ENCODE measurements at places on chromosomes 7 and 10.

- DNase-seq = no peak
Measured at GRCh38 chr7:111112439-111112838, 21.5 kb downstream of the LRRN3 start.

DNA sequence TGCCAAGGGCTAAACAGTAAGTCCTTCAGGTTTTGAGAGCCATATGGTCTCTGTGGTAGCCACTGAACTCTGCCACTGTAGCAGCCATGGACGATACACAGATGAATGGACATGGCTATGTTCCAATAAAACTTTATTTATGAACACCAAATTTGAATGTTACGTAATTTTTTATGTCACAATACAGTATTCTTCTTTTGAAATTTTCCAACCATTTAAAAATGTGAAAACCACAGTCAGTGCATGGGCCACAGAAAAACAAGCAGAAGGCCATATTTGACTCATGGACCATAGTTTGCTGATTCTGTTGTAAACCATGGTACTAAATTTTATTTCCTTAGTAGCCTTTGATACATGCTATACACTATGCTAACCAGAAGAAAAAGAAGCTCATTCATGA, 361.8 kb downstream of the MAGI2 start:
- no peak for DNase-seq

- DNase-seq = no peak
Measured at GRCh38 chr10:1824928-1825327, 87.6 kb upstream of the ADARB2 start.

DNA sequence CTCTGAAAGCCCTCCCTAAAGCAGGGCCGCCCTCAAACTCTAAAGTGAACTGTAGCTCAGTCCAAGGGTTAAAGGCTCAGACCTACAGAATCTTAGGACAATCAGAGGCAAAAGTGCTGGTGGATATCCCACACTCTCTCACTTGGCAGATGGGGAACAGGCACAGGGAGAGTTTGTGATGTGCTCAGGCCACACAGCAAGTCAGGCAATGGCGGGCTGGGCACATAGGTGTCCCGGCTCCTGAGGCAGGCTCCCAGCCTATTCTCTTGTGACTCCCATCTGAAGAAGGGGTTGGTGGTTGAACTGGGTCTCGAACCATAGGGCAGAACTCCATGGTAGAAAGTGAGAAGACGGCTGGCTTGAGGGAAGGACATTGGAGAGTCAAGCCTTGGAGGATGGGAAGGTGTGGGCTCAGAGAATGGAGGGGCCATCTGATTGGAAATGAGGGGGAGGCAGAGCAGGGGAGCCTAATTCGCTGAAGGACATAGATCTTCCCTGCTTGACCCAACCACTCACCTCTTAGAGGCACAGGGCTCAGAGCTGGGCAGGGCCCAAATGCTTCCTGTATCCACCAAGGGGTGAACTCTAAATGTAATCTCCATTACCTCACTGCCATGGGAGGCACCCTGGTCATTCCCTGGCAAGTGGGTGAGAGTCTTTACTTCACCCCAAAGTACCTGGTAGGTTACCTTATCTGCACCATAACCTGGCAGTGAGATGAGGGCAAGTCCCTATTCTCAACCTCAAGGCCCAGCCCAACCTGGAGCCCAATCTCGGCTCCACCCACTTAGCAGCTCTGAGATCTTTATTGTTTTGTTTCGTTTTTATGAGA, 4.9 kb upstream of the ZMIZ1 start:
- no peak for DNase-seq

DNA sequence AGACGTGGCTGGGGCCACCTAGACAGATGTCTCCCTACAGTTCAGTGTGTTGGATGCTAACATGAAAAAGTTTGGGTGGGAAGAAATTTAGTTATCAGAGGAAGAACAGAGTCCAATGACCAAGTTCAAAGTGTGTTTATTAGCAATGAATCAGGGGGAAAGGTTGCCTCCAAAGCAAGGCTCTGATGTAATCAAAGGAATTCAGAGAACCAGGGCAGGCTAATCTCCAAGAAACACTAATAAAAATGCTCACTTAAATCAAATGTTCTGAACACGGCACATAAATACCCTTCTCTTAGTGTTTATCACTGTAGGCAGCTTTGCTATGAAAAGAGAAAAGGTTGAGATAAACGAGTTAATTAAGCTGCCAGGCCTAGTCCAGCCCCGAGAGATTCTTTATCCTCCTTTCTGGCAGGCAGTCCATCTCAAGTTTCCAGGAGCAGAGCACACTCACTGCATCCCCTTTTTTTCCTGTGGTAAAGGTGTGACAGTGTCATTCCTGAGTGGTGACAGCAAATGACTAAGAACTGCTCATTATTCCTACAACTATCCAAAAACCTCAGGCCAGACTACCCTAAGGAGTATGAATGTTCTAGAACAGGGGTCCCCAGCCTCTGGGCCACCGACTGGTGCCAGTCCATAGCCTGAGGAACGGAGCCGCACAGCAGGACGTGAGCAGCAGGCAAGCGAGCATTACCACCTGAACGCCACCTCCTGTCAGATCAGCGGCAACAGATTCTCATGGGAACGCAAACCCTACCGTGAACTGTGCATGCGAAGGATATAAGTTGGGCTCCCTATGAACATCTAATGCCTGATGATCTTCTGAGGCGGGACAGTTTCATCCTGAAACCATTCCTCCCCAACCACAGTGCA, 66.9 kb upstream of the FHIP2A start:
- no peak for DNase-seq

DNA sequence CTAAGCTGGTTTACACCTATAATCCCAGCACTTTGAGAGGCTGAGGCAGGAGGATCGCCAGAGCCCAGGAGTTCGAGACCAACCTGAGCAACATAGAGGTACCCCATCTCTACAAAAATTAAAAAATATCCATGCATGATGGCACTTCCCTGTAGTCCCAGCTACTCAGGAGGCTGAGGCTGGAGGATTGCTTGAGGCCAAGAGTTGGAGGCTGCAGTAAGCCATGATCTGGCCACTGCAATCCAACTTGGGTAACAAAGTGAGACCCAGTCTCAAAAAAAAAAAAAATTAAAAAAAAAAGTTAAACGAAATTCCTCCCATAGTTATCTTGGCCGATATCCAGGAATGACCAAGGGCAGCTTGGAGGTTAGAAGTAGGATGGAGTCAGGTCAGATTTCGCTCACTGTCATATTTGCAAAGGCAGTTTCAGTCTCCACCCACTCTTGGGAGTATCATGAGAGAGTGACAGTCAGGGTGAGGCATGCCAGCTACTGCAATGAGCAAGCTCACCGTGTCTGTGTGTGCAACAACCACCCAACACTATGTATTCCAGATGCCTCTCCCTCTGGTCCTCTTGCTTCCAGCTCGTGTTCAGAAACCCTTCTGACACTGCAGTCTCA, 6.0 kb upstream of the ZDHHC4 start:
- DNase-seq = no peak

DNA sequence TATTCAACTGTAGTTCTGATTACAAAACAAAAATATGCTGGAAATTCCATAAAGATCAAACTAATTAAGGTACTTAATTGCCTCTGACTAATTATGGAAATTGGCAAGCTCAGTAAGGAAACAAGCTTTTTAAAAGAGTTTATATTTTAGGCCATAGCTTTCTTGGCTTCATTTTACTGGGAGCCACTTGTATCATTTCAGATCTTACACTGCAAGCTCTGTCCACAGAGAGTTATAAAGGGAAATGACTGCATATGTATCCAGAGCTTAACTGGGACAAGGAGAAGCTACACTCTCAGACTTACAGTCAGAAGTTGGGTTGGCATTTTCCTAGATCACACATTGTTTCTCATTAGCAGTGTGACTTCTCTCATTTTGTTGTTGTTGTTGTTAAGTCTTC, 92.4 kb downstream of the LRRN3 start:
- DNase-seq = no peak

DNA sequence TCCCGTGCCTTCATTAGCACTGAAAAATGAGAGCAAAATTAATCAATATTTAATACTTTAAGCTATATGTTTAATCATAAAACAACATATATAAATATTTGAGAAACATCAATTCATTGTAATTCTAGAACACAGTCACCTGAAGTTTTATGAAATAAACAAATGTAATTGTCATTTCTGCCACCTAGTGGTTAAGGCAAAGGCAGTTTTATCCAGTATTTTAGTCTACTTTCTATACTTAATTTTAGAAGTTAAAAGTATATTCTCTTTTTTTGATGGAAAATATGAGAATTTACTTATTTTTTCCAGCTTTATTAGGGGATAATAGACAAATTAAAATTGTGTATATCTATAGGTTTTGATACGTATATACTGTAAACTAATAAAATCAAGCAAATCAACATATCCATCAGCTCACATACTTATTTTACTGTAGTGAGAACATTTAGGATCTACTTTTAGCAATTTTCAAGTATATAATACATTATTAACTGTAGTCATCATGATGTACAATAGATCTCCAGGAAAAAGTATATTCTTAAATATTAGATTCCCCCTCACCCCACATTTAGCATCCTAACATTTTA, 16.9 kb downstream of the PCGF6 start:
- peak; percentile 21 for DNase-seq

DNA sequence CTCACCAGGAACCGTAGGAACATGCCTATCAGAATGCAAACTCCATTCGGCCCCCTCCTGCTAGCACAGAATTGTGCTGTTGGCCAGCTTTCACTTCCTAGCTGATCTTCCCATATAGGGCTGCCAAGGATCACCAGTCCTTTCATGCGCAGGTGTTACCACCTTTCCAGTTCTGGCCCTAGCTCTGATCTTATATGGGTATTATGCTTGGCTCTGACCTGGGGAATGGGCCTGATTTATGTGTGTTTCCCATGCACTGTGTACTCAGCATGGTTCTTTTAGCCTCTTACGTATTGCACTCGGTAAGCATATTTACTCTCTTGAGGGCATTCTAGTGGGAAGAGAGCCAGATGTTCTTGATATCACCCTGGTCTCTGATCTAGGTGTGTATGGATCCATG, 11.1 kb downstream of the SLC35G1 start:
- DNase-seq = no peak

GRCh38 chr7:28530175-28530802, 118.0 kb downstream of the CREB5 start:
- DNase-seq = no peak

DNA sequence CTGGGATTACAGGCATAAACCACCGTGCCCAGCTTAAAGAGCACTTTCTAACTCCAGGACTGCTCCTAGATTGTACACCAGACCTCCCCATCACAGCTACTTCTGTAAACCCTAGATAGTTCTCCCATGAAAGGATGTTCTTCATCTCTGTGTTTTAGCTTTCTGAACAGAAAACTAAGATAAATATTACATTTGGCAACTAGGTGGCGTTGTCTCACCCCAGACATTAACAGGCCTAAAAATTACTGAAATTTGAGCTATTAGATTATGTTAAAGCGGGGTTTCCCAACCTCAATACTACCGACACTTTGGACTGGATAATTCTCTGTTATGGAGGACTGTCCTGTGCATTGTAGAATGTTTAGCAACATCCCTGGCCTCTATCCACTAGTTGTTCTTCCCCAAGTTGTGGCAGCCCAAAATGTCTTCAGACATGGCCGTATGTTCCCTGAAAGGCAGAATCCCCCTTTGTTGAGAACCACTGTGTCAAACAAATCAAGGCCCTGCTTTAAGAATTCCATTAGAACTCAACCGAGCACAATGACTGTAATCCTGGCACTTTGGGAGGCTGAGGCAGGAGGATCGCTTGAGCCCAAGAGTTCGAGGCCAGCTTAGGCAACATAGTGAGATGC, 19.1 kb downstream of the ATOH7 start:
- DNase-seq = peak; percentile 26

GRCh38 chr10:77993620-77994019, 35.7 kb downstream of the POLR3A start:
- DNase-seq = no peak

- no peak for DNase-seq
Measured at GRCh38 chr10:97571622-97572021, 957 bp upstream of the ANKRD2 start.

DNA sequence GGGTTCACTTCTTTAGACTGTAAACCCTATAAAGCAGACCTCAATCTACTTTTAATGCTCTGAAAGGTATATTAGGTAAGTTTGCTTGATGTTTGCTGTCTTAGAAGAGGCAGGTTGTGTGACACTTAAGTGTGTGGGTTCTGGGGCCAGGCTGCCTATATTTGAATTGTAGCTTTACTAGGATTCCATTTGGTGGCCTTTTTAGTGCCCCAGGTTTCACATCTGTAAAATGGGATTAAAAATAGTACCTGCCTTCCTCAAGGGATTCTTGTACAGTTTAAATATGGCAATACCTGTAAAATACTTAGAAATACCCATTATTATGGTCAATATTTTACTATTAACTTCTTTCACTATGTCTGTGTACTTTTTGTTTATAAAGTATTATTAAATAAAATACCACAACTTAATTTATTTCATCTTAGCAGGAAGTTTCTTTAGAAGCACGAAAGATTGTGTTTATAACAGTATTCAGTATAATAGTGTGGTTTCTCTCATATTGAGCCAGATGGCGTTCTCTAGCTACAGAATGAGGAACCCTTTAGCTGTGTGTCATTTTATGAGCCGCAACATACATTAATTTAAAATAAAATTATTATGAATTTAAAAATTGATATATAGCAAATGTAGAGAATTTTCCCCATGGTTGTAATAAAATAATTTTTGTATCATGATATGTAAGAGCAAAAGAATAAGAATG, 94.2 kb downstream of the CDK14 start:
- DNase-seq = no peak

GRCh38 chr7:109898-110556, 82.3 kb upstream of the FAM20C start:
- no peak for DNase-seq

- DNase-seq = peak; percentile 26
Measured at GRCh38 chr10:59336632-59337031, 25.7 kb downstream of the FAM13C start.

- no peak for DNase-seq
Measured at GRCh38 chr10:131808370-131808930, 92.4 kb upstream of the PPP2R2D start.

DNA sequence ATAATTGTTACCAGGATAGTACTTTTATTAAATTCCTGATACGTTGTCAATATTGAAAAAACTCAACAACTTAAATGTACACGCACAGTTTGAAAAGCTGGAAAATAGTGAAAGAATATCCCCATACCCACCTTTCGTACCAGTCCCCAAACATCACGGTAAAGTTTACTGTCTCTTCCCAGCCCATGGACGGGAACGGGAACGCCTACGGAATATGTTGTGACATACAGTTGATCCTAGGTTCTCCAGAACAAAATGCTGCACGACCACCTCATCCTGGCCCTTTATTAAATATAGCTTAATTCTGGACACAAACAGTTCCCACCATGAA, 527 bp upstream of the BCAP29 start:
- peak; percentile 24 for DNase-seq

DNA sequence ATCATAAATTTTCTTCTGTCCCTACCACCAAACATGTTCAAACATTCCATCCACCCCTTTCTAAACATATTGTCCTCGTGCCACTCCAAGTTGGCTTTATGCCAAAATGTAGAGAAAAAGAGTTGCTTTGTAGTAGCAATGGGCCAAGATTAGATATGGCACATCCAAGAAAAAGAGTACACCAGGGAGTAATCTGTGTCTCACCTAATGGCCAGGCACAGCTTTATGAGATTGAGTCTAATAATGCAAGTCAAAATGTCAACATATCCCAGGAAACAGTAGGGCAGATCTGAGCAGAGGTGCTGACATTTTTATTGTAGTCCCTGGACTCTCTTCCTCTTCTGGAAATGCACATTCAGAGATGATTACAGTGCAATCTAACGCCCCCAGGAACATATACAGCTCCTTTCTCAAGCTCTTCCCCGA, 5.7 kb upstream of the OR6V1 start:
- DNase-seq = no peak

GRCh38 chr10:18505456-18506118, 145.8 kb downstream of the NSUN6 start:
- peak; percentile 50 for DNase-seq
